NCI-H1048 (cell line): ENCODE measurements at places on chromosomes 6 and 20.

DNA sequence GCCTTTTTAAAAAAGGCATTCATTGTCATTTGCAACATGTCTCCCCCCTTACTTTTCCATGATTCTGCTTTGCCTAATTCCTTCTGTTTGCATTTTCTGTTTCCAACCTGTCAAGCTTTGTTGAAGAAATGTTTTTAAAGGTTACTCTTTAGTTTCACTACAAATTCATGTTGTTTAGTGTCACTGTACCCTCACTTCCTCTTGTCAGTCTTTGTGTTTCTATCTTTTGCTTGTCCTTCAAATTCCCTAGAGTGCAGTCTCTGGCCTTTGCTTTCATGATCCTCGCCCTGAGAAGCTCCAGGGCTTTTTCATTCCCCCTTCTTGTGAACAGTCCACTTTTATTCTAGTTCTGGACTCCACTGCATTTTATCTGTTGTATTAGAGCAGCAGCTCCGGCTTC lies 90.6 kb downstream of the MAP3K4 start:
- DNase-seq: no peak

DNA sequence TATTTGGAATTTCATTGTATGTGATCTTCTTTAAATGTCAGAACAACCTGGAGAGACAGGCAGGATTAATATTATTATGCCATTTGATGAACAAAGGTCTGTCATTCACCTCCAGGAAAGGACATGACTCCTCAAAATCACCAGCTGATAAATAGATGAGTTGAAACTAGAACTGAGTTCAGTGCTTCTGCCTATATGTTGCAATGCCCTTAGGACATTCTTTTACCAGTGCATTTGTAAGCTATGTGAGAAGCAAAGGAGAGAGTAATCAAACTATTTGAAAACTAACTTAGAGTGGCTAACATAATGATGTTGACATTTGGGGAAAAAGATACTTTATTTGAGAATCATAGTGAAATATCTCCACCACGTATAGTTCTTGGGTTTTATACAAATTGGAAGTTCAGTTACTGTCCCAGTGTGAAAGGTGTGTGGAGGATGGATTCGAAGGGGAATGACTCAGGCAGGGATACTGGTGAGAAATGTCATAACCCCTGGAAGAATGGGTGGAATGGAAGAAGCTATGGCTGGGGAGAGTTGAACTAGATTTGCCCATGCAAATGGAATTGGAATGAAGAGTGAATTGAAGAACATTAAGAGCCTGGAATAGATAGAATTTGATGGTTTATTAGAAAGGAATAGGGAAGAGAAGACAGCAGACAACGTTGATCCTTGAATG lies 21.5 kb downstream of the PKIB start:
- DNase-seq: no peak

DNA sequence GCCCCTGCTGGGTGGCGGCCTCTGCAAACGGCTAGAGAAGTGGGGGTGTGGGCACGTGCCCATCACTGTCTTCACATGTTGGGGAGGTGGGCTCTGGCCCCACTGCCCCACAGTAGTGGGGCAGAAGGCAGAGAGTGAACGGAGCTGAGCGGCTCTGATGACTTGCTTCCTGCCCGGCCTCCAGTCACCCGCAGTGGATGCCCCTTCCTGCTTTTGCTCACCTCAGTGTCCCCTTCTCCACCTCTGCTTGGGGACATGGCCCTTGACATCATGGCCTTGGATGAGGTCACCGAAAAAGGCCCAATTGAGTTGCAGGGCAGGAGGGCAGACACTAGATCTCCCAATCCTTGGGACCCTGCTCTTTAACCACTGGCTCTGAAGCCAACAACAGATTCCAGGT lies 40.1 kb downstream of the KCNK5 start:
- no peak for DNase-seq

DNA sequence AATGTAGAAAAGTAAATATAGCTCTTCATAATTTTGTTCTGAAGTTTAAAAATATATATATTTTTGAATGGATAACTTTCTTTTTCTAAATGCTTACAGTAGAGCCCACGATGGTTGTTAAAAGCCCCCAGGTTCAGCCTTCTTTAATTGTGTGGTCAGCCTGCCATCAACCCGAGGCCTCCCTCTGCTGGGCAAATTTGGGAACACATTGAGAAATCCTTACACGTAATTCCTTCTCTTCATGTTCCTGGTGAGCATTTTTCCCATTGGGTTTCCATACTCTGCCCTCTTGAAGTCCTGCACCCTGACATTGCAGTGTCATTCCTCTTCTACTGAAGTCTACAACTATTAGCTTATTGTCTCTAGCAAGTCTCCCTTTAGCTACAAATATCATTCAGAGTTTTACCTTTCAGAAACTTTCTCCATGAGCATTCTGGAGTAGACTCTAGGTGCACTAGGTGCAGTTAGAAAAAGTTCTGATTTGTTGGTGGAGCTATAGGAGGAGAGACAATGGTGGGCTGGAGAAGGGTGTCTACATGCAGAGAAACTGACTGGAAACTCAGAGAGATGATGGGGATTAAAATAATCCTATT lies 40.6 kb downstream of the TRIM38 start:
- DNase-seq: no peak

- no peak for DNase-seq
Measured at GRCh38 chr6:108350528-108350927, 55.7 kb downstream of the AFG1L start.

- DNase-seq: no peak
Measured at GRCh38 chr6:161379834-161380582, 106.1 kb upstream of the AGPAT4 start.

GRCh38 chr6:14984519-14984853 lies 261.4 kb upstream of the JARID2 start:
- DNase-seq: no peak

DNA sequence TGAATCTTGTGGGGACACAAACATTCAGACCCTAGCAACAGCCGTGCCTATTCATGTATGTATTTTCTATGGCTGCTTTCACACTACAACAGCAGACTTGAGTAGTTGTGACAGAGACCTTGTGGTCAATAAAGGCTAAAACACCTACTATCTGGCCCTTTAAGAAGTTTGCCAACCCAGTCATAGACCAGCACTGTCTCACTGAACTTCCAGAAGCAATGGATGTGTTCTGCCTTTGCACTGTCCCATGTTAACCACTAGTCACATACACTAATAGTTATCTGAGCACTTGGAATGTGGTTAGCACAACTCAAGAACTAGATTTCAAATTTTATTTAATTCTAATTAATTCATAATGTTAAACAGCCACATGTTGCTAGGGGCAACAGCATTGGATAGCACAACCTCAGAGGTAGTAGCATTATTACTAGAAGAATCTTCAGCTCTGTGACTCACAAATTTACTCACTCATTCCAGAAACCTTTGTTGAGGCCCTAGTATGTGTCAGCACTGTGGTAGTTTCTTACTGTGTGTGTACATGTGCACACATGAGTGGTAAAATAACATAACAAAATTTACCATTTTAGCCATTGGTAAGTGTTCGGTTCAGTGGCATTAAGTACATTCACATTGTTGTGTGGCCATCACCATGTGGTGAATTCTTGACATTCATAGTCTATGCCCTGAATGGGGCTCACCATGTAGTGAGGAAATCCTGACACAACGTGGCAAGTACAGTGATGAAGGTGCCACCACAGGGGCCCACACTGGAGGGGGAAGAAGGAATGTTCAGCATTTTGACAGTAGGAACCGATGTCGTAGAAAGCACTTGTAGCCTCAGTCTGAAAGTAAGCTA lies 107.3 kb downstream of the CEP57L1 start:
- no peak for DNase-seq

GRCh38 chr6:85360794-85361642 lies 88.9 kb upstream of the NT5E start:
- DNase-seq: no peak

GRCh38 chr20:50675671-50676376 lies 15.5 kb downstream of the RIPOR3 start:
- no peak for DNase-seq

DNA sequence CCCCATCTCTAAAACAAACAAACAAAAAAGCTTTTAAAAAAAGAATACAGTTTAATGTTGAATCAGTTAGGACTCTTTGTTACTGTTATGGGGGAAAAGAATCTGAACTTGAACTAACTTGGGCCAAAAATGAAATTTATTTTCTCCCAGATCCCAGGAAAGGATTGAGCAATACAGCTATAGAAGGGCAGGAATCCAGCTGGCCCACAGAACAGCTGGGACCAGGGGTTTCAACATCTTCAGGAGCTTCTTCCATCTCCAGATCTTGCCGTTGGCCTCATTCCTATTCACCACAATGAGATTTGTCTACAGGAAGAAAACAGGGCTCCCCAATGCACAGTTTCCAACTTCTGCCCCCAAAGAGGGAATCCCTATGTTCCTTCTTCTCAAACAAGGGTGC lies 43.2 kb upstream of the AKAP12 start:
- no peak for DNase-seq

- DNase-seq: no peak
Measured at GRCh38 chr6:137873273-137873762, 6.3 kb downstream of the TNFAIP3 start.

DNA sequence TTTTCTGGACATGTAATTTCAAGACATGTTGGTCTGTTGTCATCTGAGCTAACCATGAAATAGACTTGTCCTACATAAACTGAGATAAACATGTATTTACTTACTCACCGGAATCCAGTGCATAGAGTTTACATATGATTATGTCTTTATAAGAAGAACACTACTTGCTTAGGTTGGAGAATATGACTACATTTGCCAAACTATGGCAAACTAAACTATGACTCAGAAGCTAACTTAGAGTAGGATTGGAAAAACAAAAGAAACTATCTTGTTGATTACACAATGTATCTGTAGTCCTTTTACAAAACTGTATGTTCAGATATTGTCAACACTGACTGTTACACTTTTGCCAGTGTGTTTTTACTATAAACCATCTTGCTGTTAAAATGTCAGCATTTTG lies 113.3 kb downstream of the CRYBG1 start:
- no peak for DNase-seq

DNA sequence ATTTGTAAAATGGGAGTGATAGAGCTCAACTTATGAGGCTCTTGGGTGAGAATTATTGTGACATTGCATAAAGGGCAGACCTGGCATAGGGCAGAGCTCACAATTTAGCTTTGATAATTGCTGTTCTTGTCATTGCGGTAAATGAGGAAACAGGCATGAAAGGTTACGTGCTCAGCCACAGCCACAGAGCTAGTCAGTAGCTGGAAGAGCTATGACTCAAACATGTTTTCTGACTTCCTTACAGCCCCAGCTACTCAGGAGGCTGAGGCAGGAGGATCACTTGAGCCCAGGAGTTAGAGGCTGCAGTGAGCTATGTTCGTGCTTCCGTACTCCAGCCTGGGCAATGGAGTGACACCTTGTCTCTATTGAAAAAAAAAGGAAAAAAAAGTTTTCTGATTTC lies 3.5 kb upstream of the GHRH start:
- no peak for DNase-seq

DNA sequence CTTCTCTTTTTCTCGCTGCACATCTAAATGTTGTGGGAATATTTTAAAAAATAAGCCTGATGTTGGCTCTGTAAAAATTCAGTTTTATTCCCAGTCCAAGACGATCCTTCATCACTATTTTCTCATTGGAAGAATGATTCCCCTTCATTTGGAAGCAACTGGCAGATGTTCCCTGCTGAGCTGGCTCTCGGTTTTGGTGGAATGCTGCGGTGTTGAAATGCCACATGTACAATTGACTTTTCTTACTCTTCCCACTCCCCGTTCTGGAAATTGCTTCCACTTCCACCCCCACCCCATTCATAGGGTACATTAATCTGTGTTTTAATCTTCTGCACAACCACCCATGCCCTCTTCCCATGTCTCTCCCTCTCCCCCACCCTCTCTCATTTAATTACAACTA lies 496.3 kb upstream of the MAP3K7 start:
- no peak for DNase-seq

DNA sequence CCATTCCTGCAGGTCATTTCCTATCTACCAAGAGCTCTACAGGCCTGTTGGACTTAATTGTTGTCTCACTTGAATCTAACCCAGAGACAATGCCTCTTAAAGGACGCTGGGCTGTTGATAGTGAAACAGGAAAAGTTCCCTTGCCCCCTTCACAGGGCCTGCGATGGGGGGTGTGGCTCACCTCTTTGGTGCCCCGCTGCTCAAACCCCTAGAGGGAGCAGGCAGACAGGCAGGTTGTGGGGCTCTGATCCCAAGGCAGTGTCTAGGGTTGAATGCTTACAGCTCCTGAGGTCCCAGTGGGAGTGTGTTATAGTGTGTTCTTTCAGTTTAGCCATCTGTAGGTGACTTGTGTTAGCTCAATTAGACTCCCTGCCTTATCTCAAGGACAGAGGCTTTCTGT lies 68.0 kb downstream of the OTOR start:
- DNase-seq: no peak

DNA sequence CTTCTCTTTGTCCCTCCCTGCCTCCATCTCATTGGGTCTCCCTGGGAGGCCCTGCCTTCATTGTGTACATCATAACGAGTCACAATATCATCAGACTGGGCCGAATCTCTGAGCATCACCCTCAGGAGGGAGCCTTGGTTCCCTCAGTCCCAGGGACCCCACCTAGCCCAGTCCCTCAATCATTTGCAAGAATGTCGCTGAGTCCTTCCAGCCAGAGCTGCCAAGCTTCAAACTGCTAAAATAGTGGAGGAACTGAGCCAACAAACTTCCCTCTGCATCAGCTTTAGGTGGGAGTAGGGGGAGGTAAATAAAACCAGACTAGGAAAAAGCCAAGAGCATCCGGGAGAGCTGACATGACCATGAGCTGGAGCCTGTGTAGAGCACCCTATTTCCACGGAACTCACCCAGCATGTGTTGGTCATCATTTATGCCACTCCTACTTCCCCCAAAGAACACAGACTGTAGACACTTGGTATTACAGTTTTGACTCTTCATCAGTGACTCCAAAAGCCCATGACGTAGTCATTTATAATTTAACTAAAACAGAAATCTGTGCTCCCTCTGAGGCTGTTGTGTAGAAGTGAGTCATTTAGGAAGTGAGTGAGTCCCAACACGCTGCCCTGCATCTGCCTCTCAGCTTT lies 28.8 kb upstream of the IL17A start:
- DNase-seq: no peak

GRCh38 chr20:31712112-31712553 lies 10.5 kb downstream of the BCL2L1 start:
- no peak for DNase-seq

DNA sequence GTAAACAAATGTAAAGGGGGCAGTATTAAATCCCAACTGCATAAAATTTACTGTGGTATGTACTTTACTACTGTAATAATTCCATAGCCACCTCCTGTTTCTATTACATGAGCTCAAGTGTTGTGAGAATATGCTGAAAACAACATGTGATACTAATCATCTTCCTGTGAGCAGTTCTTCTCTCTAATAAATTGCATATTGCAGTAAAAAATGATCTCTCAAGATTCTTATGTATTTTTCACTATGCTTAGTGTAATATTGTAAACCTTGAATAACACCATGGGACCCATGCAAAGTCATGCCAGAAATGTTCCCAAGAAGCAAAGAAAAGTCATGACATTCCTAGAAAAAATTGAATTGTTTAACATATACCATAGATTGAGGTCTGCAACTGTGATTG lies 133.0 kb upstream of the ATXN1 start:
- DNase-seq: no peak
